ENCODE measurements at places on chromosomes 2 and 18. TPM values are rescaled to one million over a fixed set of nuclear protein-coding genes. Genes with fewer than 3 reads are reported as not detected.

DNA sequence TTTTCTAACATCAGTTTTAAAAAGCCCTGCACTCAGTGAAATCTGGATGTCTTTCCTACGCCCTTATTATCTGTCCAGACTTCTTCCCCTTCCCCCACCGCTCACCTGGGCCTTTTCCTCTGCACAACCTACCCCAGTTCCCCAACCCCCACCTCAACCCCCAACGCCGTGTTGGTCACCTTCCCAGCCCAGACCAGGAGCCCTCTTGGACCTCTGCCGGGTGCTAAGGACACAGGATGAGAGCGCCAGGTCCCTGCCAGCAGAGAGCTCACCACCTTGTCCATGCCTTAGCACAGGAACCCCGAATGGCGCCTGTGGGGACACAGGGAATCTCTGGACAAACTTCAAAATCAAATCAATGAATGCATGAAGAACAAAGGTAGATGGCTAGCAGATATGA, 966 bp upstream of the RBM43 start:
- no peak for DNase-seq

DNA sequence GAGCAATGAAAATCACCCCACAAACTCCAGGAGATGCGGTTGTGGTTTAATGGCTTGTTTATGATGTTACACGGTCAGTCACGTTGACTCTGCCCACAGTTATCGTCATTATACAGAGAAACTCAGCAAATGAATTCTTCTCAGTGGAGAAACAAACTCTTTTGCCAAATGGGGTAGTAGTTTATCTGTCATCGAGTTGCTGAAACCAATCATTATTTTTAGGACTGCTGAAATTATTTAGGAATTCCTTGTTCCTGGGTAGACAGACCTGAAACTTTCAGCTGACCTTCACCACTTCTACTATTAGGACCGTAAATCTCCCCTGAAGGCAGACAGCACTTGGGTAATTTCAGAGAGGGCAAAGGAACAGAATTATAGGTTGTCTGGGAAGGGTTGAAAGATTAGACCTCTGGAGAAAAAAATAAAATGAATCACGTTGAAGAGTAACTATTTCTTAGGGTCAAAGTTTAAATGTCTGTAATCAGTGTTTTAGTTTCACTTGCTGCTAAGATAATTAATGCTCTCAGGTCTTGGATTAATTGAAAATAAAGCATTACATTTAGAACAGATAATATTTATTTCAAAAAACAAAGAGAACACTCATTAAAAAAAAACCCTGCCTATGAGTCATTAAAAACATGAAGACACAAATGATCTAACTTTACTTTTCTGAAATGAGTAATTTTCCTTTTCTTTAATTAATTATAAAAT, 52.1 kb upstream of the LYPD6 start:
- no peak for DNase-seq

ABCG8 gene
- total RNA-seq: 17.6 TPM

SERPINB4 gene
- not detected for total RNA-seq

LONRF2 gene
- 2.5 TPM for total RNA-seq
